Right hindlimb (tissue), 1 donor: ENCODE measurements at places on chromosomes 11 and 22.

- DNase-seq = no peak
Observed at GRCh38 chr11:32081129-32081641, 9.7 kb upstream of the RCN1 start.

DNA sequence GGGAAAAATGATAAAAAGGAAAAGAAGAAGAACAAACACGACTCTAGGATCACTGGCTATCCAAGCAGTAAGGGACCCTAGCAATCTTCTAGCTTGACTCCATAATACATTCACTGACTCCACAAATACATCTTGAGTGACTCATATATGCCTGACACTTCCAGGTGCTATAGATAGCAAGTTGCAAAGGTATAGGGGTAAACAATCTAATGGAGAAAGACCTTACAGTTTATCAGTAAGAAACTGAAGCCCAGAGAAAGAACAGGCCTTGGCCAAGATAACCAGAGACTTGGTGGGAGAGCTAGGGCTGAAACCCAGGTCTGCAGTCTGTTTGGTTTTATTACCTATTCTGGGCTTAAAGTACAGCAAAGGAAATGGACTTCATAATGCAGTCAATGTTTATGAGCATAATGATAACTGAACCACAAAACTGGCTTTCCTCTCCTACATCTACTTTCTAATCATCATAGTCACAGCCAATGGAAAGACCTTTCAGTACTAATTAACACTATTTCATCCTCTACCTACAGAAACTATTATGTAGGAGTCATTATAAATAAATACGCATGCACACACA, 19.7 kb upstream of the SLC5A1 start:
- no peak for DNase-seq

- DNase-seq = peak; percentile 43
Observed at GRCh38 chr22:46879083-46879482, 116.6 kb downstream of the TBC1D22A start.

GRCh38 chr11:64864473-64865285, 13.7 kb downstream of the EHD1 start:
- DNase-seq = peak; percentile 82

DNA sequence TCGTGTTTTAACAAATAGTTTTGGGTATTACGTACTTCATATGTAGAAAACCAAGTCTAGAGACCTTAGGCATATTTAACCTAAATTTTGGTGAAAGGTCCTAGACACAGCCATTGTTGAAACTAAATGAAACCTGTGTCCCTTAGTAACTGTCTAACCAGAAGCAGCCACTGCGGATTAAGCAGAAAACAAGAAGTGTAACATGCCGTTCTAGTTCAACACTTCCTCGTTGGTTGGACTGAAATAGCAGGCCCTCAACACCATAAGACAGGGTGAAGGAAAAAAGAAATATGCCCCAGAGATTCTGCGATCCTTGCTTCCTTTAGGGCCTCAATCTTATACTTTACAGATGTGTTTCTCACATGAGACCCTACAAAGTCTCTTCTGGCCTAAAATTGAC, 2.0 kb downstream of the NAA40 start:
- no peak for DNase-seq

- no peak for DNase-seq
Observed at GRCh38 chr11:17443000-17443399, 33.6 kb downstream of the ABCC8 start.

GRCh38 chr11:65649656-65650546, 12.0 kb downstream of the SIPA1 start:
- peak; percentile 27 for DNase-seq

- no peak for DNase-seq
Observed at GRCh38 chr11:20601221-20601914, 2.0 kb downstream of the SLC6A5 start.

DNA sequence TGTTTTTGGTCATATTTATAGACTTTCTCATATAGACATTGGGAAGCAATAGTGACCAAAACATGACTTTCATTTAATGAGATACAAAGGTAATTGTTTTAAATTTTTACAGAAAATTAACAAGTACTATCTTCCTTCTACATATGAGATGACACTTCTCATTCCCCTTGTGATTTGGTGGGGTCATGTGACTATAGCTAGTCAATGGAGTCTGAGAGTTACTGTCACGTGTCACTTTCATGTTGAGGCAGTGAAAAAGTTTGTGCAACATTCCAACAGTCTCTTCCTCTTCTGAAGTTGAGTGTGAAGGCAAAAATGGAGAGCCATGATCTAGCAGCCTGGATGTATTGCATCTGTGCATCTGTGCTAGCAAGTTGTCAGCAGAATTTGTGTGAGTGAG, 618.3 kb upstream of the LRRC4C start:
- no peak for DNase-seq

- no peak for DNase-seq
Observed at GRCh38 chr11:10505278-10506007, 35.5 kb downstream of the RNF141 start.

GRCh38 chr11:45453721-45454120, 167.6 kb upstream of the SYT13 start:
- no peak for DNase-seq
